ENCODE measurements at places on chromosomes 16 and 17.

GRCh38 chr17:16241906-16242399 lies 24.9 kb downstream of the PIGL start:
- no peak for DNase-seq
- no peaks in the 10 kb centered on the region for H3K4me1 ChIP-seq

DNA sequence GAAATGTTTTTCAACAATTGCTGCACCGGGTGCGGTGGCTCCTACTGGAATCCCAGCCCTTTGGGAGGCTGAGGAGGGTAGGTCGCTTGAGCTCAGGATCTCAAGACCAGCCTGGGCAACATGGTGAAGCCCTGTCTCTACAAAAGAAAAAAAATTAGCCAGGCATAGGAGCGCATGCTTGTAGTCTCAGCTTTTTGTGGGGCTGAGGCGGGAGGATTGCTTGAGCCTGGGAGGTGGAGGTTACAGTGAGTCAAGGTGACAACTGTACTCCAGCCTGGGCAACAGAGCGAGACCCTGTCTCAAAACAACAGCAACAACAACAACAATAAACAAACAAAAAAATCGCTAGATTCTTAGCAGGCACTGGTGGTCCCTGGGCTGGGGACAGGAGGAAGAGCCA lies 28.5 kb downstream of the IL21R start:
- DNase-seq = no peak
- H3K4me1 ChIP-seq = no peaks in the 10 kb centered on the region
- H3K27ac ChIP-seq = no peak overlapping the region
- no peak overlapping the region for H3K4me3 ChIP-seq
- H3K36me3 ChIP-seq = no peaks in the 10 kb centered on the region
- H3K27me3 ChIP-seq = peaks cover 40% of the 10 kb centered on the region

GRCh38 chr16:88550246-88550661 lies 19.9 kb upstream of the ZC3H18 start:
- H3K27ac ChIP-seq = no peak overlapping the region
- H3K4me3 ChIP-seq = no peak overlapping the region
- no peaks in the 10 kb centered on the region for H3K36me3 ChIP-seq
- peak; percentile 59 for DNase-seq
- no peaks in the 10 kb centered on the region for H3K4me1 ChIP-seq

DNA sequence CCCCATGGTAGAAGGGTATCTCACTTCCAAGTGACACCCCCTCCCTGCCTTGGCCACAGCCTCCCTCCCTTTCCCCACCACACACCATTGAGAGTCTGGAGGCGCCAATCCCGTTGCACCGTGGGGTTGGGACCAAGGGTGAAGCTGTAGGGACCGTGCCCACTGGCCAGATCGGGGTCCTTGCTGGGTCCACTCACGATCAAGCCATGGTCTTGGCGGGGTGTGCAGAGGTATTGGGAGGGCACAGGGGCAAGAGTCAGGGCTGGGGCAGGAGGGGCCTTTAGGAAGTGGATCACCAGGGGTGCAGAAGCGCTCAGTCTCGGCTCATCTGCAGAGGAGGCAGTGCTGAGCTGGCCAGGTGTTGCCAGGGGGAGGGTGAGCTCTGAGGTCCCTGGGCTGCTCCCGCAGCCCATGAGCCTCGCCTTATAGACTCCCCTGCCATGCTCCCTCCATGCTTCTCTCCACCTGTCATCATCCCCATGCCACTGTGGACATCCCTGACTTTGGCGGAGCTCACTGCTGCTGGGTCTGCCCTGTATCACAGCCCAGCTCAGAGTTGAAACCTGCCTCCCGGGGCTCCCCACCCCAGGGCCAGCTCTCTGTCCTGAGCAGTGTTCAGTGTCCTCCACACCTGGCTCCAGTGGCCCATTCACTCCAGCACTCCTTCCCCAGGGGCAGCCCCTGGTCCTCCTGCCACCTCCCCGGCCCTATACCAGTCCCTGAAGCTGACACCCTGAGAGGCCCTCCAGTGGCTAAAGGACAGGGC lies 8.3 kb downstream of the CDH16 start:
- H3K36me3 ChIP-seq = no peaks in the 10 kb centered on the region
- H3K4me1 ChIP-seq = peaks cover 9% of the 10 kb centered on the region
- H3K27ac ChIP-seq = no peak overlapping the region
- no peak overlapping the region for H3K4me3 ChIP-seq

DNA sequence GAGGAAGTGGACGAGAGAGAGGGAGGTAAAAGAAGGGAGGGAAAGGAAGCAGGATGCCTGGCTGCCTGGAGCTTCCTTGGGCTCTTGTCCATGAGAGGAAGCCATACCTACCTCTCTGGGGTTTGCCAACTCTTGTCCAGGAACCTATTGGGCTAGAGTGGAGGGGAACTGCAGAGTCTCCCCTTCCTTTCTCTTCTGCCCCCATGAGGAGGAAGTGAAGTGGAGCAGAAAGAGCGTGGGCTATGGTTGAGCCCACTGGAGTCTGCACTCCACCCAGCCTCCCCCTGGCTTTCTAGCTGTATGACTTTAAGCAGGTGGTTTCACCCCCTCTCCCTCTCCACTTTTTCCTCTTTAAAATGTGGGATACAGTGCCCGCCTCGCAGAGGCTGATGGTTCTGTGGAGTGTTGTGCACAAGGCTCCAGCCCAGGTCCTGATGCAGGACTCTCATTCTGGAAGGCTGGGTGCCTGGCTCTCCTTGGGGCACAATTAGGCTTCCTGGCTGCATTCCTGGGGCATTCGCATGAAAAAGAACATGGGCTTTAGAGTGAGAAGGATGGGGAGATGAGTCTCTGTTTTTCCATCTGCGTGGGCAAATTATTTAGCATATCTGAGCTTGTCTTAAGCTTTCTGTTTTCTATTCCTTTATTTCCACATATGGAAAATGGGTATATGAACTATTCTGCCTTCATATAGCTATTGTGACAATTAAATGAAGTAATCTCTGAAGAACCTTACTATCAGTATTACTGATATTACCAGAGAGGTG lies 40.7 kb downstream of the HLF start:
- peaks cover 6% of the 10 kb centered on the region for H3K4me1 ChIP-seq
- no peaks in the 10 kb centered on the region for H3K27me3 ChIP-seq
- no peak overlapping the region for H3K4me3 ChIP-seq
- H3K27ac ChIP-seq = peak overlapping the region; percentile 69

DNA sequence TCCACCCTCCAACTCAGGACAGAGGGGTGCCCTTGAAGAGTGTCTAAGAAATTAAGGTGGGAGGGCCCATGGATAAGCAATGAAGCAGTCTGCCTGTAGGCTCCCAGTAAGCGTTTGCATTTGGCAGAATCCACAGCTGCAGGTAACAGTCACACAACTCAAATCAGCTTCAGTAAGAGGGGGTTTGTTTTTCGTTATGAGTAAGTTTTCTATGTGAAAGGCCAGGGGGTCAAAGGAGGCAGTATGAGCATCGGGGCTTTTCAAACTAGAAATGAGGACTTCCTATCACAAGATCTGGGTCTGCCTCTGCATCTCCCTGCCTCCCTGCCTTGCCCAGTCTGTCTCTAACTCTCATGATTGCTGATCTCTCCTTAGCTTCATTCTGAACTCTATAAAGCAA lies 128.1 kb upstream of the CCL2 start:
- H3K4me3 ChIP-seq = no peak overlapping the region
- no peak for DNase-seq
- H3K36me3 ChIP-seq = no peaks in the 10 kb centered on the region
- peaks cover 71% of the 10 kb centered on the region for H3K27me3 ChIP-seq
- H3K27ac ChIP-seq = no peak overlapping the region
- H3K4me1 ChIP-seq = no peaks in the 10 kb centered on the region

GRCh38 chr17:1475321-1475854 lies 17.1 kb downstream of the MYO1C start:
- peaks cover 76% of the 10 kb centered on the region for H3K36me3 ChIP-seq
- DNase-seq = no peak
- H3K27me3 ChIP-seq = no peaks in the 10 kb centered on the region
- H3K4me3 ChIP-seq = no peak overlapping the region
- no peak overlapping the region for H3K27ac ChIP-seq

DNA sequence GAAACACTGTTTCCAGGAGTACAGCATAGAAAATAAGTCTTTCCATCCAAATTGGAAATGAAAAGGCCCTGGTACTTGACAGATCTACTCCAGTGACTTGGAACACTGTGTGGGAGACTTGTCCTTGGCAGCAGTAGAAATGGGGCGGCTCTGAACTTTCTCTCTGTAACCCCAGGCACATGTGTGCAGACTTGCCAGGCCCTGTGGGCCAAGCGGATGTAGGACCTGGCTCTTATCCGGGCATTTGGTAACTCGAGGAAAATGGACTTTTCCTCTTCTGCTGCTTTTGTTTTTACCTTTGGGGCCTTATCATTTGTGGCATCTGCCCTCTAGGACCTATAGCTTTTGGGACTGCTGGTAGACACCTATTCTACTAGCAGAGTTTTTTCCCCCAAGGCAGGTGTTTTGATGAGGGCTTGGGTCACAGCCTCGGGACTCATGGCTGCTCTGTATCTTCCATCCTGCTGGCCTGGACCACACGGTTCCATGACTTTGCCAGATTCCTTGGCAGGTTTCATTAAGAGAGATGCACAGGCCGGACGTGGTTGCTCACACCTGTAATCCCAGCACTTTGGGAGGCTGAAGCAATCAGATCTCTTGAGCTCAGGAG lies 43.5 kb downstream of the SMPD3 start:
- no peak for DNase-seq
- H3K4me3 ChIP-seq = no peak overlapping the region
- no peaks in the 10 kb centered on the region for H3K27me3 ChIP-seq
- peaks cover 7% of the 10 kb centered on the region for H3K4me1 ChIP-seq
- H3K36me3 ChIP-seq = no peaks in the 10 kb centered on the region

DNA sequence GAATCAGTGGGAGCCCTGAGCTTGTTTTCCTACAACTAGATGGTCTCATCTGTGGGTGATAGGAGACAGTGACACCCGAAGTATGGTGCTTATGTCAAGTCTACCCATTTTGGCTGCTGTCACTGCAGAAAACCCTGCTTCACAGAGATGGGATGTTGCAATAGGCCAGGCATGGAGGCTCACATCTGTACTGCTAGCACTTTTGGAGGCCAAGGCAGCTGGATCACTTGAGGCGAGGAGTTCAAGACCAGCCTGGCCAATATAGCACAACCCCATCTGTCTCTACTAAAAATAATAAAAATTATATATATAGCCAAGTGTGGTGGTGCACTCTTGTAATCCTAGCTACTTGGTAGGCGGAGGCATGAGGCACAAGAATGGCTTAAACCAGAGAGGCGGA lies 2.3 kb upstream of the HERPUD1 start:
- no peak for DNase-seq
- H3K4me1 ChIP-seq = peaks cover 24% of the 10 kb centered on the region
- no peaks in the 10 kb centered on the region for H3K27me3 ChIP-seq
- no peak overlapping the region for H3K27ac ChIP-seq
- no peak overlapping the region for H3K4me3 ChIP-seq

DNA sequence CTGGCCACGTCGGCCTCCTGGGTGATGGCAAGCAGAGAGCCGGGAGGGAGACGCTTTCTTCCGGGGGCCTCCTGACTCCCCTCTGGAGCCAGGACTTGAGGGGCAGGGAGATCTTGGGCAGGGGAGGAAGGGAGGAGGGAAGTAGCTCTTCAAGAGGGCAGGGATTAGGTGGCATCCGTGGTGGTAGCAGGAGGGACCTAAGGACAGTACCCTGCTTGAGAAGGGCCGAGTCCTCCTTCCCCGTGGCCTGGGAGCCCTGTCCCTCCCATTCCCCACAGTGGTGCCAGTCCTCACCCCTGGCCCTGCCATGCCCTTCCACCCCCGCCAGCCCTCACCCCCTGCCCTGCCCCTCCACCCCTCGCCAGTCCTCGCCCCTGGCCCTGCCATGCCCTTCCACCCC lies 12.6 kb downstream of the TAX1BP3 start:
- H3K27me3 ChIP-seq = no peaks in the 10 kb centered on the region
- H3K4me3 ChIP-seq = no peak overlapping the region
- peaks cover 35% of the 10 kb centered on the region for H3K36me3 ChIP-seq
- H3K27ac ChIP-seq = no peak overlapping the region

- no peak for DNase-seq
- H3K4me3 ChIP-seq = no peak overlapping the region
- H3K36me3 ChIP-seq = no peaks in the 10 kb centered on the region
- peaks cover 14% of the 10 kb centered on the region for H3K4me1 ChIP-seq
- peaks cover 31% of the 10 kb centered on the region for H3K27me3 ChIP-seq
Measured at GRCh38 chr17:32261936-32262510, 3.6 kb upstream of the RHBDL3 start.

GRCh38 chr17:43212641-43213490 lies 1.2 kb downstream of the TMEM106A start:
- H3K4me1 ChIP-seq = peaks cover 17% of the 10 kb centered on the region

DNA sequence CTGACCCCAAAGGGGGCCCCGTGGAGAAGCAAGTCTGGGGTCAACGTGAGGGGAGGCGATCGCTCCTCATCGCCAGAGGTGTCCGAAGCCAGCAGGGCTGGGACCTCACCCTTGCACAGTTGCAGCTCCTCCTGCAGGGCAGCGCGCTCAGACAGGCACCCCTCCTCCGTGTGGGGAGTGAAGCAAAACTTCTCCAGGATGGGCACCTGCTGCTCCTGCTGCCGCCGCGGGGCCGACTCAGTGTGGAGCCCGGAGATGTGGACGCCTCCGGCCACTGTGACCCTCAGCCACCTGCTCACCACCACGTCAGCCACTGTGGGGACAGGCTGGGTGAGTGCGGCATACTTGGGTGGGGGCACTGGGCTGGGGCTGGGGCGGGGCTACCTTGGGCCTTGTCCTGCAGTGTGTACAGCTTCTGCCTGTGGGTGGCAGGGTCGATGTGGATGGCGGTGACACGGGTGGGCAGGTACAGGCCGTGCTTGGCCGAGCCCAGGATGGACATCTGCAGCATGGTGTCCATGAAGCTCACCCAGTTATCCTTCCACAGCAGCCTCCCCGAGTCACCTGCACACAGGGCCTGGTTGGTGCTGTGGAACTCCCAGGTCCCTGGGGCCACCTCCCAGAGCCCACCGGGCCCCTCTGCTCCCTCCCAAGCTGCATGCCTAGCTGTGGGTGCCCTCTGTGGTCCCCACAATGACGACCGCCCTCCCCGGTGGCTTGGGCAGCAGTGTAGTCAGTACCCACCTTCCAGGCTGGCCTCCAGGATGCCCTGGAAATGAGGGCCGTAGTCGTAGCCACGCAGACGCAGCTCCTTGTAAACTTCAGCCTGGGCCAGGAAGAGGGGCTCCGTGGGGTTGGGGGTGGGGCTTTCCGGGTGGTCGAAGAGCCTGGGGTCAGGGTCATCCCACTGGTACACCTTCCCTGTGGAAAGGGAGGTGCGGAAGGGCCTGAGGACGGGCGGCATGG lies 10.8 kb downstream of the FASN start:
- H3K27ac ChIP-seq = no peak overlapping the region
- H3K4me1 ChIP-seq = no peaks in the 10 kb centered on the region
- DNase-seq = no peak
- H3K27me3 ChIP-seq = no peaks in the 10 kb centered on the region
- no peak overlapping the region for H3K4me3 ChIP-seq

DNA sequence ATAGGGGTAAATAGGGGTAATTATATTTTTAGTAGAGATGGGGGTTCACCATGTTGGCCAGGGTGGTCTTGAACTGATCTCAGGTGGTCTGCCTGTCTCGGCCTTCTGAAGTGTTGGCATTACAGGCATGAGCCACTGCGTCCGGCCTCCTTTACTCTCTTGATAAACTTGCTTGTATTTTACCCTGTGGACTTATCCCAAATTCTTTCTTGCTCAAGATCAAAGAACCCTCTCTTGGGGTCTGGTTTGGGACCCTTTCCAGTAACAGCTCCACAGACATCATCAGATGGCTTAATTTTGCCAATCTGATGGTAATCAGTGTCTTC lies 5.6 kb upstream of the C1QTNF1 start:
- H3K27ac ChIP-seq = no peak overlapping the region
- H3K36me3 ChIP-seq = no peaks in the 10 kb centered on the region
- DNase-seq = no peak
- H3K4me1 ChIP-seq = peaks cover 41% of the 10 kb centered on the region

- no peaks in the 10 kb centered on the region for H3K4me1 ChIP-seq
- no peak overlapping the region for H3K4me3 ChIP-seq
- no peaks in the 10 kb centered on the region for H3K27me3 ChIP-seq
Measured at GRCh38 chr16:1557576-1557975, 24.1 kb downstream of the TMEM204 start.

All from stomach (tissue), 19 donors.